Putamen (tissue), 1 donor: ENCODE measurements at places on chromosomes 5 and 9.

DNA sequence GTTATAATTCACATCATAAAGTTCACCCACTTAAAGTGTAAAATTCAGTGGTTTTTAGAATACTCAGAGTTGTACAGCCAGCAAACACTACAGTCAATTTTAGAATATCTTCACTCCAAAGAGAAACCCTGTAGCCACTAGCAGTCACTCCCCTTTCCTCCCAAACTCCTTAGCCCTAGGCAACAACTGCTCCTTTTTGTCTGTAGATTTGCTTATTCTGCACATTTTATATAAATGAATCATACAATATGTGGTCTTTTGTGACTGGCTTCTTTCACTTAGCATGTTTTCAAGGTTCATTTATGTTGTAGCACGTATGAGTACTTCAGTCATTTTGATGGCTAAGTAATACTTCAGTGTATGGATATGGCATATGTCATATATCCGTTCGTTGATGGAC, 38.7 kb downstream of the TGFBR1 start:
- DNase-seq = no peak

DNA sequence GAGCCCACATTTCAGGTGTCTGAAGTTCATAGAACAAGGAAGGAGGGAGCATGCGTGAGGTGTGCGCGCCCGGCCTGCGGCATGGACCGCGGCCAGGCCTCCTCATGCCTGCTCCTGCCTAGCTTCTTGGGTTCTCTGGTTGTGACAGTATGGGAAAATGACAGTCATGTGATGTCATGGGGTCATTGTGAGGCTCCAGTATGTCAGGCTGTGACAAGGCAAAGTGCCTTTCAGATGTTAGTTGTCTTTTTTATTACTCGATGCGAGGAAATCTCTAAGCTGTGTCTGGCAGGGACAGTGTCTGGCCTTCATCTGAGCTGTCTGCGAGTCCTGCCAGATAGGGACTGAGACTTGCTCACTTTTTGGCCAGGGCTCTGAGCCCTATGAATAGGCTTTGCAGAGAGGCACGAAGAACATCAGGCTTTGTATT, 13.3 kb downstream of the UCK1 start:
- peak; percentile 79 for DNase-seq

DNA sequence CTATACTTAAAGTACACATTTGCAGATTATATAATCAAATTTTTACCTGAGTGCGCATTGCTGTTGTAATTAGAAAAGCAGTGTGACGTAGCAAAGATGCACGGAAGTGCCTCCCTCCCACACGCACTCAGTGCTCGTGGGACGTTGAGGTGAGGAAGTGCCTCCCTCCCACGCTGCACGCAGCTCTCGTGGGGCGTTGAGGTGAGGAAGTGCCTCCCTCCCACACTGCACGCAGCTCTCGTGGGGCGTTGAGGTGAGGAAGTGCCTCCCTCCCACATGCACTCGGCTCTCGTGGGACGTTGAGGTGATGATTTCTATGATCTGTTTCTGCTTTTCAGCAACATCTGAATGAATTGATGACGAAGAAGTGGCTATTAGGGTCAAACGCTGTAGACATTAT, 21.0 kb downstream of the EXOC3 start:
- peak; percentile 74 for DNase-seq

DNA sequence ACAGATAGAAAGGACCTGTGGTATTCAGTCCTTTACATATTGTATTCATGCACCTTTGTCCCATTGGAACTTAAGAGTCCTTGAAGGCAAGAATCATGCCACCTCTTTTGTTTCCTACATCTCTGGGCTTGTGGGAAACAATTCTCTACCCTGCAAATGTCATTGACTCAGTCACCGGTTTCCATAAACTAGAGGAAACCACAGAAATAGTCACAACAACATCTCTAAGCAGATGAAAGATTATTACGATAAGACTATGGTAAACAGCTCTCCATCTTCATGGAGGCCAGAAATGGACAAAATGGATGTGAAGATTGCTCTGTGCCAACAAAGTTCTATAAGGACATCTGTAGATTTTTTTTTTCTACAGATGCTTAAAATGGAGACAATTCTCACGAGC, 165.5 kb downstream of the PIK3R1 start:
- no peak for DNase-seq

- peak; percentile 72 for DNase-seq
Measured at GRCh38 chr5:14685757-14686156, 21.2 kb downstream of the OTULIN start.
